ENCODE measurements at places on chromosomes 4 and X. TPM values are rescaled to one million over a fixed set of nuclear protein-coding genes. Genes with fewer than 3 reads are reported as not detected.

The MGST2 gene
- total RNA-seq, result 25.8 TPM

The HPF1 gene
- 8.8 TPM for total RNA-seq

The MRFAP1L1 gene
- 19.7 TPM for total RNA-seq

The IL9R gene
- 0.16 TPM for total RNA-seq

The BRS3 gene
- total RNA-seq, result 0.12 TPM

The UVSSA gene
- 11.2 TPM for total RNA-seq

The MAP7D2 gene
- total RNA-seq, result 0.24 TPM

The GSTCD gene
- total RNA-seq, result 1.4 TPM

The FAM9C gene
- not detected for total RNA-seq

The PLXNB3 gene
- 4.0 TPM for total RNA-seq

The GAR1 gene
- 8.7 TPM for total RNA-seq

The SORBS2 gene
- total RNA-seq, result 138 TPM

The KDM6A gene
- total RNA-seq, result 27.5 TPM

The PAGE5 gene
- not detected for total RNA-seq

The USP51 gene
- 1.5 TPM for total RNA-seq

The HDX gene
- 0.35 TPM for total RNA-seq

The ETDB gene
- total RNA-seq, result not detected

The NXF2 gene
- total RNA-seq, result not detected

The CTAG1B gene
- total RNA-seq, result not detected

The F8A3 gene
- 0.18 TPM for total RNA-seq

The PNMA6E gene
- not detected for total RNA-seq

The PASD1 gene
- total RNA-seq, result not detected

The ANKRD17 gene
- total RNA-seq, result 32.9 TPM

The PHEX gene
- not detected for total RNA-seq

The MBNL3 gene
- 7.8 TPM for total RNA-seq

The CYBB gene
- 3.2 TPM for total RNA-seq

The MAGEB18 gene
- total RNA-seq, result not detected

The SLC6A14 gene
- not detected for total RNA-seq
